Left lobe of liver (tissue), 2 donors: ENCODE measurements at places on chromosomes 13 and 19.

- DNase-seq = no peak
These were observed 743 bp upstream of the NDUFS7 start for GRCh38 chr19:1383017-1383311.

DNA sequence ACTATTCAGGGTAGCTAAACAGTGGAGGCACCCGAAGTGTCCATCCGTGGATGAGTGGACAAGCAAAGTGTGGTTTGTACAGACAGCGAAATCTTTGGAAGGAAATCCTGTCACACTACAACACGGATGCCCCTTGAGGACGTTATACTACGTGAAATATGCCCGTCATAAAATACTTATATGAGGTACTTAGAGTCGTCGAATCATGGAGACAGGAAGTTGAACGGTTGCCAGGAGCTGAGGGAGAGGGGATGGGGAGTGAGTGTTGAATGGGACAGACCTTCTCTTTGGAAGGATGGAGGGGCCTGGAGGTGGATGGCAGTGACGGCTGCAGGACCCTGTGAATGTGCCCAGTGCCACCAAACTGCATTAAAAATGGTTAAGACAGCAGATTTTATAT, 11.6 kb downstream of the ATP4B start:
- DNase-seq = no peak

GRCh38 chr13:110445722-110446574, 115.6 kb downstream of the RAB20 start:
- DNase-seq = no peak

- DNase-seq = peak; percentile 37
These were observed 7.1 kb upstream of the GRTP1 start for GRCh38 chr13:113371061-113371460.

- DNase-seq = no peak
These were observed 10.9 kb downstream of the GNA15 start for GRCh38 chr19:3146677-3147100.

DNA sequence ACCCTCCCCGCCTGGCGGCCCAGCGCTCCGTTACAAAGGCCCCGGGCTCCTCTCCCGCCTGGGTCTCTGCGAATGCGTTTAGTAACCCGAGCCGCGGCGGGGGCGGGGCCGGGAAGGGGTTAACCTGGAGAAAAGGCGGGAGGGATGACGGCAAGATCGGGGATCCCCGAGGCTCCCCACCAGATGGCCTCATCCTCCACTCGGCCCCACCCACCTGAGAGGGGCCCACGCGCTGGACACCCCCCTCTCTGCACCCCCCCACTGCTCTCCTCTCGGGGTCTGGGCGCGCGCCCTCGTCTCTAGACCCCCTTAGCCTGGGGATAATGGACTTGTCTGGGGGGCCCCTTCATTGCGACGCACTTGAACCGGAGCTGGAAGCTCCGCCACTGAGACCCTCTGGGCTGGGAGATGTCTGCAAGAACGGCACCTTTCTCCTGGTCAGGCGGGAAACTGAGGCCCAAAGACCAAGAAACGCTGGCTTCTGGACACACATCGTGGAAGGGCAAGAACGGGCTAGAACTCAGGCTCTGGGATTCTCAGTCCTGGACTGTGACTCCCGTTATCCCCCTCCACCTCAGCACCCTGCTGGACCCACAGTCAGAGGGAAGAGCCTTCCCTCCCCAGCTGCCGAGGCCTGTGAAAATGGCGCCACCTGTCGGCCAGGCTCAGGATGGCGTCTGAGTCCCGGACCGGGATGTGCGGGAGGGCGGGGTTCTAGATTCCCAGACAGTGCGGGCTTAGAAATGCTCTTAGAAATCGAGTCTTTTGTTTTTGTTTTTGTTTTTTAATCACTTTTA, 2.9 kb upstream of the LTBP4 start:
- DNase-seq = peak; percentile 83

DNA sequence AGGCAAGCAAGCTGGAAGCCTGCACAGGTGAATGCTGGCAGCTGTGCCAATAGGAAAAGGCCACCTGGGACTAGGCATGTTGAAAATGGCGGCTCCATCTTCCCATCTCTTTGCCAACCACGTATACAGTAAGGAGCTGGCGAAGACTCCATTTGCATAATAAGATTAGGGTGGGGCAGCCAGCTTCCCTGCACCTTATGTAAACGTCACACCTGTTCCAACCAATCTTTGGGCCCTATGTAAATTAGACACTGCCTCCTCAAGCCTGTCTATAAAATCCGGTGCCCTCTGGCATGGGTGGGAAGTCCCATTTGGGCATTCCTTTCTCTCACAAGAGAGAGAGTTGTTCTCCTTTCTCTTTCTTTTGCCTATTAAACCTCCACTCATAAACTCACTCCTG, 16.8 kb downstream of the ADGRE2 start:
- no peak for DNase-seq

- DNase-seq = no peak
These were observed 531.7 kb downstream of the SLITRK1 start for GRCh38 chr13:83350569-83350968.

- DNase-seq = peak; percentile 38
These were observed 53.2 kb upstream of the GAS6 start for GRCh38 chr13:113917096-113917495.

GRCh38 chr19:29309637-29310036, 96.7 kb upstream of the UQCRFS1 start:
- DNase-seq = no peak

GRCh38 chr13:38417727-38418126, 68.1 kb downstream of the UFM1 start:
- DNase-seq = no peak

GRCh38 chr19:34269968-34270621, 15.7 kb downstream of the GARRE1 start:
- DNase-seq = peak; percentile 52

DNA sequence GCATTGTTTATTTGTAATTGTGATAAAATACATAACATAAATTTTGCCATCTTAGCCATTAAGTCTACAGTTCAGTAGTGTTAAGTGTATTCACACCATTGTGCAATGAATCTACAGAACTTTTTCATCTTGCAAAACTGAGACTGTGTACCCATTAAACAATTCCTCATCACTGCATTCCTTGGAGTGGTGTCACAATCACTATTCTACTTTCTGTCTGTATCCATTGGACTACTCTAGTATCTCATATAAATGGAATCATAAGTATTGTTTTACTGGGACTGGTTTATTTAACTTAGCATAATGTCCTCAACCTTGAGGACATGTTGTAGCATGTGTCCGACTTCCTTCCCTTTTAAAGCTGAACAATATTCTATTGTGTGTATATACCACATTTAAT, 36.8 kb downstream of the UFM1 start:
- no peak for DNase-seq

- DNase-seq = no peak
These were observed 316.9 kb upstream of the TSHZ3 start for GRCh38 chr19:31666126-31666525.

GRCh38 chr13:36107521-36107920, 23.7 kb downstream of the DCLK1 start:
- no peak for DNase-seq

DNA sequence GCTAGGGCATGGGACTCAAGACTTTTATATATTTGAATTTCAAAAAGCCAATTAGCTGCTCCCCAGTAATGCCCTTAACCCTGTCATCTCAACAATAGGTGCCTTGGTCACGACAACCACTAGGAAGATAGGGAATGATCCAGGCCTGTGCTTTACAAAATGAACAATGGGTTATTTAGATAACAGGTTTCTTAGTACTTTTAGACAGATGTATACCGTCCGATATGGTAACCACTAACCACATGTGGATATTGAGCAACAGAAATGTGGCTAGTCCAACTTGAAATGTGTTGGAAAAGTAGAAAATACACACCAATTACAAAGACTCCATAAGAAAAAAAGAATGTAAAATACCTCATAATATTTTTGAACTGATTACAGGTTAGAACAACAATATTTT, 201.2 kb downstream of the LHFPL6 start:
- no peak for DNase-seq

DNA sequence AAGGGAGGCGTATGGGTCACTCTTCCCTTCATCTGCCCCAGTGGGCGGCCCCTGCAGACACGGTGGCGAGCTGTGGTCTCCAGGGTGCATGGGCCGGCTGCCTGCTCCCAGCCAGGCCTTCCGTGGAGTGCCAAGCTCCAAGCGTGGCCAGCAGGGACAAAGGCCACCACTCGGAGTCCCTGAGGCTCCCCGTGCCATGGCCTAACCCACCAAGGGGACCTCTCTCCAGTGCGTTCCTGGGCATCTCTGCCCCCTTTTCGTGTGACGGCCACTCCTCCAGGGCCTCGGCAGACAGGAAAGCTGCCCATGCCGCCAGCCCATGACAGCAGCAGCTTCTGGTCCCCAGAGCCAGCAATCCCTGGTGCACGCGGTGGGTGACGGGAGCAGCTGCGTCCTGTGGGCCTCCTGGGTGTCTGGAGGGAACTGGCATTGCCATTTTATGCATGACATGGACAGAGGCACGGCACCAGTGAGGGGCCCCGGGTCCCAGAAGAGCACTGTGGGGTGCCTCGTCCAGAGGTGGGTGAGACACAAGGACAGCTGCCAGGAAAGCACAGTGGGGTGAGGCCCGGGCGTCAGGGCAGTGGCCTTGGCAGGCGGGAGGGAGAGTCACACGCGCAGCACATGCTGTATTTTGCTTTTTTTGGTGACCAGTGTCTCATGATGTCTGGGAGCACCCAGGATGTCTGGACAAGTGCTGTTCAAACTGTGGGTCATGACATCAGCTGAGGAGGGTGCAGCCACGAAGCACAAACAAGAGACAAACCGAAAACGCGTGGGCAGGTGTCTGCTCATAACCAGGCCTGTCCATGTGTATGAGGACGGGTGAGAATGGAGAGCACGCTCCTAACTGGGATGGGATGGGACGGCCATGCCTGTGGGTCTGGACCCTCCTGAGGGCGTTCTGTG, 32.3 kb downstream of the CEBPG start:
- peak; percentile 92 for DNase-seq

- DNase-seq = no peak
These were observed 117.7 kb upstream of the CACNA1A start for GRCh38 chr19:13623716-13624710.

DNA sequence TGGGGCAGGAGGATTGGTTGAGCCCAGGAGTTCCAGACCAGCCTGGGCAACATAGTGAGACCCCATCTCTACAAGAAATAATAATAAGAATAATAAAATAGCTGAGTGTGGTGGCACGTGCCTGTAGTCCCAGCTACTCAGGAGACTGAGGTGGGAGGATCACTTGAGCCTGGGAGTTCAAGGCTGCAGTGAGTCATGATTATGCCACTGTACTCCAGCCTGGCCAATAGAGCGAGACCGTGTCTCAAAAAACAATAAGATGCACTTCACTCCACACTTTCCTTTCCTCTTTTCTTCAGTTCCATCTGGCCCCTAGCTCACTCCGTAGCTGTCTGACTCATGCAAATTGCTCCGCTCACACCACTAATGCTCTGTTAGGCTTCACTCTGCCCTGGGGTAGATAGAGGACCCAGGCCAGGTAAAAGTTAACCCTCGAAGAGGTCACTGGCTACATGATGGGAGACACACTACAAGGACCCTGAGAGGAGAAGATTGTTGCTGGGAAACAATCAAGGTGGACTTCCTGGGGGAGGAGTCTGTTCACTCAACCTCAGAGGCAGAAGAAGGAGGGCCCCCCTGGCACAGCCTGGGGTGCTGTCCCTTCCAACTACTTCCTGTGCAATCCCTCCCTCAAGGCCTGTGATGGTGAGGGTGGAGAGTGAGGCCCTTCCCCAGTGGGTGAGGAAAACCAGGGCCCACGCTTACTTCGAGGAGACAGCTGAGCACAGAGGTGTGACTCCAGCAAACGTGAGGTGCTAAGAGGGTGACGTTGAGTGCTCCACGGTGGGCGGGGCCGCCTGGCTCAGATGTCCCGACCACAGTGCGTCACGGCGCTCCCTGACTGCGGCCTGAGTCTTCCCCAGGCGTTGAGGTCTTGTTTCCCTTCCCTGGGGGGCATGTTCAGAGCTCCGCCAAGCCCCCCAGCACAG, 8.8 kb upstream of the TNFSF9 start:
- no peak for DNase-seq

DNA sequence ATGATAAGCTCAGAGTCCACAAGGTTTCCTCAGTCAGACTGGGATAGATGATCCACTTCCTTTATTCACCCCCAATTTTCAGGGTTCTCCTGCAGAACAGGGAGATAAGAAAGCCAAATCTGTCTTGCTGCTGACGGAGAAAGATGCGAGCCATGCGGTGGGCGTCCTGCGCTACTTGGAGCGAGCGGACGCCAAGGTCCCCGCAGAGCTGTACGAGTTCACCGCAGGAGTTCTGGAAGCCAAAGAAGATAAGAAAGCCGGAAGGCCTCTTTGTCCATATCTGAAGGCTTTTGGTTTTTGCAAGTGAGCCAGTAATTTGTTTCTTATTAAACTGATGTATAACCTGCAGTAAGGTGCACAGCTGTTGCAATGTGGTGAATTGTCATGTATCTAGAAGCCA, 66.7 kb downstream of the SLC7A9 start:
- no peak for DNase-seq

GRCh38 chr13:105159841-105160240, 1375.6 kb downstream of the EFNB2 start:
- DNase-seq = no peak

GRCh38 chr19:39814595-39814994, 19.4 kb downstream of the DYRK1B start:
- DNase-seq = no peak

DNA sequence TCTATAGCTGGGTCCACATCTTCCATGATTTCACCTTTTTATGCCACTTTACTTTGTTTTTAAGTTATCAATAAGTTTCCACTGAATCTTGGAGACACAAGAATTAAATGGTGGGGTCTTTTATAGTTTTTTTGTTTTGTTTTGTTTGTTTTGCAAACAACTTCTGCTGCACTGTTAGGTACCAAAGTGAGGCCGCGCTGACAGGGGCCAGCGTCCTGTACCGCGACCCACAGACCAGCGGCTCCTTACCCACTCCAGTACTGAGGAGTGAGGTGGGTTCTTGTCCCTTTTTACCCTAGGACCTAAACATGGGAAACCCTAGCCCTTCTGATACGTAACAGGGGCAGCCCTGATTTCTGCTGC, 75.8 kb upstream of the MCF2L start:
- DNase-seq = no peak

DNA sequence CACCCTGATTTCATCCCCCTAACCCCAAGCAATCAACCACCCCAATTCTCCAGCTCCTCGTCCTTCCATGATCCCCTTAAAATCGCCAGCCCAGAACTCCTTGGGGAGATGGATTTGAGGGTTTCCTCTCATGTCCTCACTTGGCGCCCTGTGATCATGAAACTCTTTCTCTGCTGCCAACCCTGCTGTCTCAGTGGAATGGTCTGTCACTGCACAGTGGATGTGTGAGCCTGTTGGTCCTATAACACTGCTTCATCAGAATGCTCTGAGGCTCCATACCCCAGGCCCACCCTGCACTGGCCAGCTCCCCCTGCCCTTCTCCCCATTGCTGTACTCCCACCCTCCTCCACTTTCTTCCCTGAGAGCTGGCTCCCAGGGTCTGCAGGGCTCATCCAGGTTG, 12.6 kb upstream of the ZNF792 start:
- peak; percentile 37 for DNase-seq

DNA sequence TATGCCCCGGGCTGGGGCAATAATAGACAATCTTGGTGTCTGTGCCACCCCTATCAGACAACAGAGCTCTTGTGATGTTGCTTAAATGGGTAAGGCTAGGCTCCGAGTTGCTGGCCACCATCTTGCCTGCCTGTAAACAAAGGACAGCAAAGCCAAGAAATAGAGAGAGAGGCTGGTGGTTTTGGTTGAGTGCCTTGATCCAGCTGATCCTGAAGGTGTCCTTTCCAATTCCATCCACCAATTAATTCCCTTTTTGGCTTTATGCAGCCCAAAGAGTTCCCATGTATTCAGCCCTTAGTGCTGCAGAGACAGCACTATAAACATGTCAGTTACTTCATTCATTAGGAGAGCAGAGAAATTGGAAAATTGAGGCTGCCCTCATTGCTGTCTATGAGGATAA, 41.7 kb upstream of the HOMER3 start:
- no peak for DNase-seq
